ENCODE measurements at places on chromosomes 11 and 22. TPM values are rescaled to one million over a fixed set of nuclear protein-coding genes. Genes with fewer than 3 reads are reported as not detected.

- no peak for DNase-seq
Observed at GRCh38 chr11:101759771-101760450, 154.9 kb upstream of the CEP126 start.

- DNase-seq = no peak
Observed at GRCh38 chr22:49382451-49382735, 445.3 kb downstream of the BRD1 start.

DNA sequence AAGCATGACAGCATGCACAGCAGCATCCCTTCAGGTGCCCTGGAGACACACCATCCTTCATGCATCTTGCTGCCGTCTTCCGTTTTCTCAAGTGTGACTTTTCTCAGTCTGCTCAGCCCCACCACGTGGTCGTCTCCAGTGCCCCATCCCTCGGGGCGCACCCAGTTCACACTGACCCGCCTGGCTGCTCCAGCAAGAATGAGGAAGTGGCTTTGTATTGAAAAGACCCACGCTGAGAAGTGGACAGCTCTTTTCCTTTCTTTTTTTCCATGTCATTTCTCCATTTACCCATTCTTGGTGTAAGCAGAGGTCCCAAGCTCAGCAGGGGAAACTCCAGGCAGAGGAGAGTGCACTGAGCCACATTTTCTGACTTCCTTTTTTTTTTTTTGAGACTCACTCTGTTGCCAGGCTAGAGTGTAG, 14.5 kb downstream of the SERPINH1 start:
- no peak for DNase-seq

DNA sequence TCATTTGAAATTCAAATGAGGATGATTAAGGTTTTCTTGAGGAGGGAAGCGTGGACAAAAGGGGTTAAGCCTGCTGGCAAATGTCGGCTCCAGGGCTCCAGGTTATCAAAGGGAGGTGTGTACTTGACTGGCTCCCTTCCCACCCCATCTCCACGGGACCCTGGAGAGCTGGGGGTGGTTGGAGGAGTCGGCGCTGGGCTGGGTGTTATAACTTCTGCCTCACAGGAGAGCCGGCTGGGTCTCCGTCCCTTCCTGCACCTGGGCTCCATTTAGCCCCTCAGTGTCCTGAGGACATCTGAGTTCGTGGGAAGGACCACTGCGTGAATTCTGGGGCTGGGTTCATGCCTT, 15.6 kb downstream of the POU2F3 start:
- DNase-seq = no peak

DNA sequence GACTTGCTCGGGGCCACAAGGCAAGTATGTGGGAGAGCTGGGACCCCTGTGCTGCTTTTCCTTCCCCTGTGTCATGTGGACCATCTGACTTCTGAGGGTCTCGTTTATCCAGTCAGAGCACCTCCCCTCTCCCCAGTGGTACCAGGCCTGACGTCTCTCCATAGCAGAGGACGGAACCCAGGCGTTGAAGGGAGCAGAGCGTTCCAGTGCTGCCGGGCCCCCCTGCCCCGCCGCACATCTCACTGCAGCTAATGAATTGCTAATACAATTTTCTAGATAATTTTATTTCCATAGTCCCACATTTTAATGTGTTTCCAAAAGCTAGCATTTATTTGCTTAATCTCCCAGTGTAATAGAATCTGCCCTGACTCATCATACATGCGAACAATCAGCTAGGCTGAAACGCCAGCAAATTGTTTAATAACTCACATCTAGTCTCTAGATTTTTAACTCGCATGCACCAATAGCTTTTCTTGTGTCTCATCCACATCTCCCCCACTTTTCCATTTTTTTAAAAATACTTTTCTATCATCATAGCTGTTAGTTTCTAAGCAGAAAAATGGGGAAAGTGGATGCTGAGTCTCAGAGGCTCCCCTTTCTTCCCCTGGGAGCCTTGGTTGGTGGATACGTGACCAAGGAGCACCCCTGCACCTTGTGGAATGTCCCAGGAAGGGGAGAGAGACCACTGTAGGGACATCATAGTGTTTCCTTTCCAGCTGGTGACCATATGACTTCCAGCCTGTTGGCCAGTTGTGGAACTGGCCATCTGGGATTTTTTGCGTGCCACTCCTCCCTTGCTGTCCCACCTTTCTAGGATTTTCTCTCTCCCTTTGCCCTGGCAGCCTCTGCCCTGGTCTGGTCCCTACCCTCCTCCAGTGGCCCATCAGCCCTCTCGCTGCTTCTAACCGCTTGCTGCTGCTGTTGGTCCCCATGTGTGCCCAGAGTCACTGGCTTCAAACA, 58.6 kb upstream of the NNMT start:
- DNase-seq = no peak

- no peak for DNase-seq
Observed at GRCh38 chr22:30829901-30830550, 135.4 kb downstream of the OSBP2 start.

DNA sequence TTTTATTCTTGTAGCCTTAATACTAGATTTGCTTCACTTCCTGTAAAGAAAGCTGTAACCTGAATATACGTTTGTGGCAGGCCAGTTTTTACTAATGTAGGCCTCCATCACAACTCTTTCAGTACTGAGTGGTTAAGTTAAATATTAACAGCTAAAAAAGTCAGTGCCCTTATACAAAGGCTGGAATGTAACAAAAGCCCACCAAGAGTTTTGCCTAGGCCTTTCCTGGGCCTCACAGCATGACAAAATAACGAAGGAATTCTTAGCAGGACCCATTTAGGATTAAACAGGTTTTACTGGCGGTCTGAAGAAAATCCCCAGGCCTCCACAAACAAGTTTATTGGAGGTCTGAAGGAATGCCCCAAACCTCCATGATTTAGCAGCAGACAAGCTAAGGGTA, 43.7 kb downstream of the PIWIL3 start:
- no peak for DNase-seq

- DNase-seq = peak; percentile 63
Observed at GRCh38 chr22:40651563-40652501, 15.3 kb upstream of the MRTFA start.

DNA sequence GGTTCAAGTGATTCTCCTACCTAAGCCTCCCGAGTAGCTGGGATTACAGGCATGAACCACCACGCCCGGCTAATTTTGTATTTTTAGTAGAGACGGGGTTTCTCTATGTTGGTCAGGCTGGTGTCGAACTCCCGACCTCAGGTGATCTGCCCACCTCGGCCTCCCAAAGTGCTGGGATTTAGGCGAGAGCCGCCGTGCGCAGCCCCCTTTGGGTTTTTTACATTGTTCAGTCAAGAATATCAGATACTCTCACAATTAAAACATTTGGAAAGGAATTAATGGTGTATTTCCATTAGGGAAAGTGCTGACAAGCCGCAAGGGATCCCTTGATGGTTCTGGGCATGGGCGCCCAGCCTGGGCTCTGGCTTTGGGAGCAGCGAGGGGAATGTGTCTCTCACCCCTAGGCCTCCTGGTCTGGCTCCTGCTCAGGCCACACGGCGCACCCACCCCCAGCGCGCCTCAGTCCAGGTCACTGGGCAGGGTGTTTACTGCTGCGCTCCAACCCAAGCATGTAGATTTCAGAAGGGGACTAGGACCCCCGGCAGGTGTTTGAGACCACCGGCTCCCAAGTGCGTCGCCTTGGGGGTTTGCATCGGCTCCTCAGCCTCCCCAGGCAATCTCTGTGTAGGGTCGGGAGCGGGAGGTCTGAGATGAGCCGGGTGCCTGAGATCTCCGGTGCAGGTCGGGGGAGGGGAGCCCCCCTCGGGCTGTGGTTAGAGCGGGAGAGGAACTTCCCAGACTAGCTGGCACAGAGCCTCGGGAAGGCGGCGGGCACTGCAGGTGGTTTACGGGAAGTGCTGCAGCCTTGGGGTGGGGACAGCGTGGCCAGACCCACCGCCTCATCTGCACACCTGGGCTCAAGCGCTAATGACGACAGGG, 809 bp upstream of the IRF7 start:
- DNase-seq = no peak

- DNase-seq = no peak
Observed at GRCh38 chr11:108967571-108967970, 302.7 kb downstream of the DDX10 start.

Gene MGAT3
- total RNA-seq = 9.1 TPM

Gene MS4A6A
- total RNA-seq = not detected

Data from activated CD8-positive, alpha-beta T cell treated with anti-CD3 and anti-CD28 coated beads, Interleukin-2, amount 10 ng/mL, durations not matched to agents 7 days and 5 days (primary cell).